ENCODE measurements at places on chromosomes 6 and 20.

DNA sequence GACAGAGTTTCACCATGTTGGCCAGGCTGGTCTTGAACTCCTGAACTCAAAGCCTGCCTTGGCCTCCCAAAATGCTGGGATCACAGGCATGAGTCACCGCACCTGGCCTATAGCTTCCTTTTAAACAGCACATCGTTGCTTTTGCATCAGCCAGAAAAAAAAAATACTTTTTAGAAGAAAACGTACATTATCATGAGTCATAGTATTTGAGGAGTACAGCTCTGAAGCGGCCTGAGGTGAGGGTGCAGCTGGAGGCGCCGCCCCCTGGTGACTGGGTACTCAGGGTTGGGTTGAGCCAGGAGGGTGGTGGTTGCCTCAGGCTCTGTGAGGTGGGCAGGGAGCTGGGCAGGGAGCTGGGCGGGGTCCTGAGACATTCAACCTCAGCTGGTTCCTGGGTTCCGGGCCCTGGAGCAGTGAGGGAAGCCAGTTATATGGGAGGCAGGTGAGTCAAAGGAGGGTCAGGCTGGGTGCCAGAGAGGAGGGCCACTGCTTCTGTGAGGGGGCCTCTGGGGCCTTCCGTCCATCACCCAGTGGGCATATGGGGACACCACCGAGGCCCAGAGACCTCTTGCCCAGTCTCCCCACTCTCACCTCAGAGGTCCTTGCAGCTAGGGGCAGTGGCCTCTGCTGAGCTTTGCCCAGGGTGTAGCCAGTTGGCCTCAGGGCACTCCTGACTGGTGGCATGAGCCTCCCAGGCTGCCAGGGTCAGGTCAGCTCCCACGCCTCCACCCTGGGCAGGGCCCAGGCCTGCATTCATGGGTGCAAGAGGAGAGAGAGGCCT, 11.7 kb upstream of the ID1 start:
- peak; percentile 97 for DNase-seq

- DNase-seq: no peak
Observed at GRCh38 chr6:121548131-121548530, 112.7 kb downstream of the GJA1 start.

DNA sequence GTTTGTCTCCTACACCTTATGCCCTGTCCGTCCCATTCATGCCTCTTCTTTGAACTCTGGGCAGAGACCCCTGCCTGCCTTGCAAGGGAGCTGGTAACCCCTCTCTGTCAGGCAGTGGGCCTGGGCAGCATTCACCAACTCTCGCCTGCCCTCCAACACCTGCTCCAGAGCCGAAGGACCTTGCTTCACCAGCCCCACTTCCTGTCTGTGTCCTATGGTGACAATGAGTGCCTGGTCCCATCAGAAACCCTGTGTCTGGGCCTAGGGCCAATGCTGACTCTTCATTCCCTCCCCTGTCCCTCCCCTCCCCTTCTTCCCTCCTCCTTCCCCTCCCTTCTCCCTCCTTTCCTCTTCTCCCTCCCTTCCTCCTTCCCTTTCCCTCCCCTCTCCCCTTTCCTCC, 22.8 kb upstream of the PCMTD2 start:
- DNase-seq: peak; percentile 59

DNA sequence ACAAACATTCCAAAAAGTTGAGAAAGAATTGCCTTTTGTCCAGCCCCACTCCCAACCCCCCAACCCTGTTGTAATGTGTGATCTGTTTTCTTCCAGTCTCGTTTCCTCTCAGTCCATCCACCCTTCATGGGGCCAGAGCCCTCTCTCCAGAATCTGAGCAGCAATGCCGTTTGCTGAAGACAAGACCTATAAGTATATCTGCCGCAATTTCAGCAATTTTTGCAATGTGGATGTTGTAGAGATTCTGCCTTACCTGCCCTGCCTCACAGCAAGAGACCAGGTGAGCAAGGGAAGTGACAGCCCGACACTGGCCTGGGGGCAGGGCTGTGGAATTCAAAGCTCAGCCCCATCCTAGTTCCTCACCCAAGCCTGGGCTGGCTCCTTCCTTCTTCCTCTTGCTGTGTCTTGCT, 7.8 kb downstream of the MAVS start:
- no peak for DNase-seq

- no peak for DNase-seq
Observed at GRCh38 chr6:79668381-79668780, 37.3 kb downstream of the SH3BGRL2 start.

DNA sequence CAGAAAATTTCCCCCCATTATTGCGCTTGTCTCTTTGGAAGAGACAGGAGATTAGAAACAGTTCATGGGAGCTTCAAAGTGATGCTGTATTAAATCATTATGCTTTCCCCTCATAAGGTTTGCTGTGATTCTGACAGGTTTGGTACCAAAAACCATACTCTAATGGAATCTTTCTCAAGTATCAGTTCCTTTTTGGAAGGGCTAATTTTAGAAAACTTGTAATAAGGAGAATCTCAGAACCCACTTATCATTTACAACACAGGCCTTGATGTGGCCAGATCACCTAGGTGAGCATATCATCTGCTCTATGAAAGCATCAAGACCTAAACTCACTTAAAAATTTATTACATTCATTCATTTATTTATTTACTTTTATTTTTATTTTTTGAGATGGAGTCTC, 51.2 kb downstream of the TP53INP2 start:
- DNase-seq: no peak

- DNase-seq: peak; percentile 68
Observed at GRCh38 chr6:69866770-69867638, 648 bp downstream of the COL19A1 start.

GRCh38 chr6:169968541-169969270, 217.3 kb downstream of the ERMARD start:
- no peak for DNase-seq

DNA sequence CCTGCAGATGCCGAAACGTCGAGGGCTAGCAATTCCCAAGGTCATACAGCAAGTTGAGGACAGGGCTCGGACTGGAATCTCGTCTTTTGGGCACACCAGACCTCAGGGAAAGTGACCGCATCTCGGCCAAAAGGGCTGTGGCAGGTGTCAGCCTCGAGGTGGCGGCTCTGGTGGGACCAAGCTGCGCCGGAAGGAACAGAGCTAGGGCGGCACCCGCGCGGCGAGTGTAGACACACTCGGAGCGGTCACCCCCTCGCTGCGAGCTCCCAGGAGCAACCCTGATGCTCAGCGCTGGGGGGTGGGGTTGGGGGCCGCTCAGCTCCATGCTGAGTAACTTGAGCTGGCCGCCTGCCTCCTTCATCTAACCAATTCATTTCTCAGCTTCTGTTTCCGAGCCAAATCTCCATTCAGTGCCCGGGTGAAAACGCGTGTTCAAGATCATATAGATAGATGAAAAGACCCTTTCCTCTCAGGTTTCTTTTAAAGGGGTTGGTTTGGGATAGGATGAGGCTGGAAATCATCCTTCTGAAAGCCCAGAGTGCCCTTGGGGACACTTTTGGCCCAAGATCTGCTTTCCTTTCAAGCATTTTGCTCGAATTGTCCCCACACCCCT, 2.2 kb upstream of the TUBB2B start:
- peak; percentile 95 for DNase-seq

- DNase-seq: peak; percentile 38
Observed at GRCh38 chr6:36313649-36313936, 23.1 kb downstream of the BNIP5 start.

GRCh38 chr6:129921169-129921817, 60.2 kb upstream of the TMEM244 start:
- no peak for DNase-seq

DNA sequence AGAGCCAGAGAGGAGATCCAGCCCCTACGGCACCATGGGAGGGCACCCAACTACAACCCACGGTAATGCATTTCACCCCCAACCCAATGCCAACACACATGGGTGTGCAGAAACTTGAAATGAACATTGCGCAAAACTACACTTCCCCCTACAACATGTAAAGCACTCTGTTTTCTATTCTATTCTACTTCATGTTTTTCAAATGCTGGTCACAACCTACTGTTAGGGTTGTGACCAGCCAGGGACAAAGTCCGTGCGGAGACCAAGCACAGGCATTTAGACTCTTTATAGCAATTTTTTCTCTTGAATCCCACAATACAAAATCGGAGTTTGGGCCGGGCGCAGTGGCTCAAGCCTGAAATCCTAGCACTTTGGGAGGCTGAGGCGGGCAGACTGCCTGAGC, 90.6 kb downstream of the MRPL14 start:
- no peak for DNase-seq

GRCh38 chr6:137903933-137904821, 37.1 kb downstream of the TNFAIP3 start:
- no peak for DNase-seq

- no peak for DNase-seq
Observed at GRCh38 chr20:51447097-51447764, 95.3 kb downstream of the NFATC2 start.

- no peak for DNase-seq
Observed at GRCh38 chr6:39095578-39095977, 19.4 kb downstream of the SAYSD1 start.

GRCh38 chr6:39300739-39301138, 13.5 kb downstream of the KCNK17 start:
- no peak for DNase-seq

DNA sequence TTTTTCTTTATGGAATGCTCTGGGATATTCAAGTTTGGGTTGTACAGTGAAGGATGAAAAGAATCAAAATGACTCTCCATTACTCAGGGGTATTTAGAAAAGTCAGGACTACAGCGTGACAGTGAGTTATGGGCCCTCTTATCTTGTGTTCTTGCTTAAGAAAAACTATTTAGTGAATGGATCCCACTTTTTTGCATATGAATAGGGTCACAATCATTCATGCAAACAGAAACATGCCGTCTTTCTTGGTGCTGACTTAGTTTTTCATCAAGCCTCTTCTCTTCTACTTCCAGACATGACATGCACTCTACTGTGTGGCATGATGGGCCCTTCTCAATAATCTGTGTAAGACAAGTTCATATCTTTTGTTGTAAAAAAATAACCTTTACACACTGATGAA, 488.4 kb upstream of the MMS22L start:
- no peak for DNase-seq

DNA sequence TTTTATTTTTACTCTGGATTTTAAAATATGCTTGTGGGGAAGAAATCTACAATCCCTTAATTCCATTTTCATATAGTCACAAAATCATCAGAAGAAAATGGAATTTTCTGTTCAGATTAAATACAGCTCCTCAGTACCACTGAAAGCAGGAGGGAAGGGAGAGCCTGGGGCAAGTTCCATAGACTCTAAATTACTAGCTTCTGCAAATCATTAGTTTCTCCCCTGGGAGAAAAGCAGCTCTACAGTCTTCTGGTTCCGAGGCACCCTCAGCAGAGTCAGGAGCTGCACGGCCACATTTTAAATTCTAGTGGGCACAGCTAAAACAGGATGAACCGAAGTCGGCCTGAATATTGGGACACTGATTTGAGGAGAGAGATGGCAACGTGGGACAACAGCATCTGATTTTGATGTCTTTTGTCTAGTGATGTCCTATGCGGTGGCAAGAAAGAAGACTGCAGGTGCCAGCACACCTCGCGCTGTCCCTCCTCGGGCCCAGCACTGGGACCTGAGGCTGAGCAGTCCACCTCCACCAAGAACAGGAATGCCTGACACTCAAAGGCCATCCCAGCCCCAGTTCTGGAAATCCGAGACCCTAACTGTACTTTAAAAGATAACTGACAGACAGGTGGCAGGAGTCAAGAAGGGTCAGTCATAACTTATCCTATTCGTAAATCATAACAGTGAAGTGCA, 90.7 kb downstream of the FOXC1 start:
- peak; percentile 83 for DNase-seq

GRCh38 chr6:2073476-2073875, 171.9 kb downstream of the GMDS start:
- no peak for DNase-seq

DNA sequence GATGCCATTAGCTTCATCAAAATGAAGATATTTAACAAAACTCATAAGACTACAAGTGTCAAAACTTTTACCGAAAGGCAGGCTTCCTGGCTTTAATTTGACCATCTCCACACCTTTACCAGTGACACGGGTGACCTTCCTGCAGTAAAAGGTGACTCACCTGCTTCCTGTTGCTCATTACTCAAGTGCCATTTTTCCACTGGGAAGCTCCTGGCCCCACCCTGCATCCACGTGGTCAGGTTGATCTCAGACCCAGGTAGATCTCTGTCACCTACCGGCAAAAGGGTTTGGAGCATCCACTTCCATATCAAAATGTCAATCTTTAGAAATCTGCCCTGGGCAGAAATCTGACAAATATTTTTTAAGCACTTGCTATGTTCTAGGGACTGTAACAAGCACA, 31.9 kb upstream of the CDH4 start:
- no peak for DNase-seq

DNA sequence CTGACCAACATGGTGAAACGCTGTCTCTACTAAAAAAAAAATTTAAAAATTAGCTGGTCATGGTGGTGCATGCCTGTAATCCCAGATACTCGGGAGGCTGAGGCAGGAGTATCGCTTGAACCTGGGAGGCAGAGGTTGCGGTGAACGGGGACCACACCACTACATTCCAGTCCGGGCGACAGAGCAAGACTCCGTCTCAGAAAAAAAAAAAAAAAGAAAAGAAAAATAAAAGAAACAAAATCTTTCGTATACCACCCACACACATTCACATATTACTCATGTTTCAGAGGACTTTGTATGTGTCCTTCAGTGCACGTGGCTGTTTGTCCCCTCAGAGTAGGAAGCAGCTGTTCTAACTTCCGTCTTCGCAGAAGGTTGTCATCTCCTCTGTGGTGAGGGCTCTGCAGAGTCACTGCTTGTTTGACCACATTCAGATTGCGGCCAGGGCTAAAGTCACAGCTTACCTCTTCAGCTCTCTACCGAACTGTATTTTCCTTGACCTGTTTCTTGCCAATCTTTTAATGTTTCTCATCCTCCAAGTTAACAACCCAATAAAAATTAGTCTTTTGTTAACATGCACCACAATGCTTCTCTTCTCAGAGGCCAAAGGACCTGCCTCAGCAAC, 36.6 kb upstream of the HIVEP1 start:
- no peak for DNase-seq

DNA sequence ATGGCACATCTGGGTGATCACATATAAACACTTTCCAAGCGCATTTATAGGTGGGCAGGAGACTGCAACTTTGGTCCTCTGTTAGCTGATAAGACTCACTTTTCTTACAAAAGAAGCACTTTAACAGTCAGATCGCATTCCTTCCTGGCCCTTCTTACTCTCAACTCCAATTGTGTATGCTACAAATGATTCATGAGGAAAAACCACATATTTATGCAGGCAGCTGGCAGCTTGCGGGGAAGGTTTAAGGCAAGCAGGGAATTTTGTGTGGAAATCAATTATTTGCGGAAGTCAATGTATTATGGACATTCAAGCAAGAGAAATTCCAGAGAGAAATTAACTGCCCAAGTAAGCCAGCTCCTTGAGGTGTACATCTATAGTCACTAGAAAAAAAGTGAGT, 194.0 kb downstream of the PKHD1 start:
- no peak for DNase-seq

Measured in NCI-H69 (cell line).